ENCODE measurements at places on chromosomes 1 and 21.

DNA sequence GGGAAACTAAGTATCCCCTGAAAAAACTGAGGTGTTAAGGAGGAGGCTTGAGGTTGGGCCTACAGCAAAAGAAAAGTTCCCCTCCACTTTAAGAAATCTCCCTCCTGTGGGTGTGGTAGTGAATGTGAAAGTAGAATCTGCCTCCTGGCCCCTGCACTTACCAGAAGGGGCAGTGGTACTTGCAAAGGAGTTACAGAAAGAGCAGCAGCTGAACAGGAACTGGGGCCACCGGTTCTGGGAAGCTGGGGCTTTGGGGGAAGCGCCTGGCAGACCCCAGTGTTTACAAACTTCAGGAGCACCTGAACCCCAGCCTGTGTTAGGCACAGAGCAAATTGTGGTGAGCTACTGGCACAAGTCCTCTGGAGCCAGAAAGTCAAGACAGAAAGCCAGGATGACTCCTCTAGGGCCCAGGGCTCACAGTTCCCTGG lies 250.2 kb upstream of the FGGY start:
- DNase-seq: no peak

DNA sequence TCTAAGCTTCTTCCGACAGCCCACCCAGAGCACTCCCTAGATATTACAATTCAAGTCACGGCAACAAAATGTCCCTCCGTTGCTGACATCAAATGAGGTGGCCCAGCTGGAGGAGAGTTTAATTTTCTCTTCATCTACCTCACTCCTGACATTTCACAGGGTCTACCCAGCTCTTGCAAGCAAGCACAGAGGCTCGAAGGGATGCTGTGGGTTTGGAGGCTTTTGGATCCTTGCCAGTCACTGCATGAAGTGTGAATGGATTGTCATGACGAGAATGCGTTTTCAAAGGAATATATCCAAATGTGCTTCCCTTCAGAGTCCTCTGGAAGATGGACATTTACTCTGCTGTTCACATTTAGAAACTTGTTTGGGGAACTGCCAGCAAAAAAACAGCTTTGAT lies 33.5 kb downstream of the CAPN8 start:
- no peak for DNase-seq

- no peak for DNase-seq
Observed at GRCh38 chr1:8578936-8579335, 238.5 kb downstream of the RERE start.

GRCh38 chr1:156705918-156706656 lies 704 bp upstream of the CRABP2 start:
- DNase-seq: no peak

GRCh38 chr1:9728451-9729295 lies 77.1 kb downstream of the PIK3CD start:
- DNase-seq: no peak
